ENCODE measurements at places on chromosomes 3 and 15.

- no peak for DNase-seq
Observed at GRCh38 chr3:151209654-151210053, 6.6 kb upstream of the GPR171 start.

DNA sequence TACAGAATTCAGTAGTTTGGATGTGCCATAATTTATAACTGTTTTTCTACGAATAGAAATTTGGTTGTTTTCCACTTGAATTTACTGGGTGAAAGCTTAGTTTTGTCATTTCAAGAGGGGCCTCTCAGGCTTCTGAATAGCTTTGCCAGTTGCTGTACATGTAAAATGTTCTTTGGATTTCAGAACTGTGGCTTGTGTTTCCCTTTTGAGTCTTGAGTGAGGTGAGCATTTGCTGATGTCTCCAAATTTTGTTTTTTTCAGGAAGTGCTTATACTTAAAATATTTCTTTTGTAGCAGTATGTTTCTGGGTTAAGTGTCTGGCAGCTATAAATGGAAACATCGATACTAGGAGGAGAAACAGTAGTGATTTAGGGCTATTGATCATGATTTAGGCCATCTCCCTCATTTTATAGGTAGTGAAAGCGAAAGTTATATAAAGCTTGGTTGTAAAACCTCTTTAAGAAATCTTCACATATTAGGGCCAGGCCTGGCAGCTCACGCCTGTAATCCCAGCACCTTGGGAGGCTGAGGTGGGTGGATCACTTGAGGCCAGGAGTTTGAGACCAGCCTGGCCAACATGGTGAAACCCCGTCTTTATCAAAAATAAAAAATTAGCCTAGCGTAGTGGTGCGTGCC, 9.2 kb upstream of the TRAK1 start:
- DNase-seq: no peak

DNA sequence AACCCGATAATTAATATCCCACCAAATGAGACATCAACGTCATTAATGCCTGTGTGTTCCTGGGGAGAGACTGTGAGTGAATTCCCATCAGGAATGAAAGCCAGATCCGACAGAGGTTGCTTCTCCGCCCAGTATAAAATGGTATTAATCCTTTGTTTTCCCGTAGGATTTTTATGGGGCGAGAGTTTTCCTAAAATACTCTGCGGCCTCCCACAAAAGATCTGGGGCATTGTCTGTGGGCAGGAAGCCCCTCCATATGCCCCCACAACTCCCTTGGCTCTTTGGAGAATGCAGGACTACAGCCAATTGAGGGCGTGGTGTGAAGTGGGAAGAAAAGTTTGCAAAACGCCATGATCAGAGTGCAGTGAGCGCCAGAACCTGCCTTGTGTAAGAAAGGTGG, 26.7 kb downstream of the ZIC4 start:
- DNase-seq: no peak

GRCh38 chr3:113532698-113533533, 561 bp downstream of the SIDT1 start:
- peak; percentile 59 for DNase-seq

DNA sequence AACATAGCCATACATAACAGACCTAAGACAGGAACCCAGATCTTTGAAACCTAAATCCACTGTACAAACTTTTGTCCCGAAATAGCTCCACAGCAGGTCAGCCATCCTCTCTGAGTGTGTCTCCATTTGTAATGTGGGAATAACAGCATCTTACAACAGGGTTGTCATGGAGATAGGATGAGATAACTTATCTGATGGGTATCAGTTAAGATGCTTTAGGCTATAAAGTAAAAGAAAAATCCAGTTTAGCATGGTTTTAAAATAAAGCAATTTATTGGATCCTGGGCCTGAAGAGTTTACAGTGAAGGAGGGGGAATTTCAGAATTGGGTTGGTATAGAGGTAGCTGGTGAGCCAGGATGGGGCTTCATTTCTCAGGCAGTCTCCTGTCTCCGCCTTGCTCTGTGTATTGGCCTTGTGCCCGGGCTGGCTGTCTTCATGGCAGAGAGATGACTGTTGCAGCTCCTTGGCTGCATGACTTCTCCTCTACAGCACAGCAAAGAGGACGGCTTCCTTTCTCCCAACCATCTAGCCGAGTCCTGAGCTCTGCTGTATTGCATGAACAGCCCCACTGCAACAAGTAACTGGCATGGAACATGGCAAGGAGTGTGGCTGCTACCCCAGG, 131.9 kb upstream of the PROK2 start:
- no peak for DNase-seq

DNA sequence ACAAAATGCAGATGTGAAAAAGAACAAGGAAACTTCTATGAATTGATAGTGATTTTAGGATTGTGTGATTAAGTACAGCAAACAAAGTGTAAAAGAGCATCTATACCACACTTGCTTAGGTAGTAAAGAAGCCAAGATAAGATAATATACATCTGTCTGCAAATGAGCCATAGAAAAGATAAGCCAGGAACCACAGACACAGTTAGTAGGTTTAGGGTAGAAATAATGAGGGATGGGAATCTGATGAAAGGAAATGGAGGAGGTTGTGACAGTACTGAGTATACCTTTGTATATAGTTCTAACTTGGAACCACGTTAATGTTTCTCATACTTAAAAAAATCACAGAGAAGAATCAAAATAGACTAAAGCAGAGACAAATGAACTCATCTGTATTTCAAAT, 54.0 kb downstream of the TCF12 start:
- no peak for DNase-seq

GRCh38 chr3:184349563-184350470, 11.6 kb downstream of the CLCN2 start:
- no peak for DNase-seq

DNA sequence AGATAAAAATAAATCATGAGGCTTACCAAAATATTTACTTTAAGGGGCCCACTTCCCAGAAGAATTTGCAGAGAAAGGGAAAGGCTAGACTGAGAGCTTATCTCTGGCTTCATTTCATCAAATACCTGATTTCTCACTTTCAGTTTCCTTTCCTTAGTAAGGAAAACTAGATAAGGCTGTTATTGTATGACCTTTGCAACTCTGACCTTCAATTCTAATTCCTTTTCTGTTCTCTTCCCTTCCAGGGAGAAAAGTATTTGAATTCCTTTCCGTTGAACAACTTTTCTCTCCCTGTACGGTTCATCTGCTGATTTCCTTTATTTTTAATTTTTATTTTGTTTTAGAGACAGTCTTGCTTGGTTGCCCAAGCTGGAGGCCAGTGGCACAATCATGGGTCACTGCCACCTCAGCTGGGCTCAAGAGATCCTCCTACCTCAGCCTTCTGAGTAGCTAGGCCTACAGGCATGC, 7.1 kb upstream of the PXK start:
- DNase-seq: no peak

- no peak for DNase-seq
Observed at GRCh38 chr15:38992506-38992905, 427.9 kb upstream of the RASGRP1 start.

DNA sequence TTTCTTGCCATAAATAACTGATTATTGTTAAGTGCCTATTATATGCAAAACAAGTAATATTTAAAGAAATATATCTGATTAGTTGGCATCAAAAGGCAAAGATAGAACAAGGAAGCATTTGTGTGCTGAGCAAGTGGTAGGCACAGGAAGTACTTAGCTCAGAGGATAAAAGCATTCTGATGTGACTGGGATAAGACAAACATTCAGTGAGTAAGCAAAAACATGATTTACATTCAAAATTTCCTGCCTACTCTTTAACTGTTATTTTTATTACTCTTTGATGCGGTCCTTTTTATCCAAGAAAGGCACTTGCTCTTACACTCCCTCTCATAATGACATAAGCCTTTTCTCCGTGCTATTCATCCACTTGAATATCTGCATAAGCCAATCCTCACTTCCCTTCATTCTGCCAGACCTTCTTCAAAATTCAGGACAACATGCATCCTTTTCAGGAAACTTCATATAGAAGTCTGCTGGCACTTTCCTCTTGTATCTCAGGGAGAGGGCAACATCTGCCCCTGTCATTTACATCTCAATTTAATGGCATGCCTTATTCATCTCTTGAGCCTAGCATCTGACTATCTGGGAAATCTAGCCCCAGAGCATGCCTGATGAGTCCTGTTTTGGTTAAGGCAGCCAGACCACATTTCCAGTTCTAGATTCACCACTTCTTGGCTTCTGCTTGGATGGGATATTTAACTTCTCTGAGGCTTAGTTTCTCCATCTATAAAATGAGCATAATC, 478.2 kb upstream of the ROBO2 start:
- no peak for DNase-seq

GRCh38 chr3:187740421-187741399, 4.6 kb downstream of the BCL6 start:
- DNase-seq: peak; percentile 79

DNA sequence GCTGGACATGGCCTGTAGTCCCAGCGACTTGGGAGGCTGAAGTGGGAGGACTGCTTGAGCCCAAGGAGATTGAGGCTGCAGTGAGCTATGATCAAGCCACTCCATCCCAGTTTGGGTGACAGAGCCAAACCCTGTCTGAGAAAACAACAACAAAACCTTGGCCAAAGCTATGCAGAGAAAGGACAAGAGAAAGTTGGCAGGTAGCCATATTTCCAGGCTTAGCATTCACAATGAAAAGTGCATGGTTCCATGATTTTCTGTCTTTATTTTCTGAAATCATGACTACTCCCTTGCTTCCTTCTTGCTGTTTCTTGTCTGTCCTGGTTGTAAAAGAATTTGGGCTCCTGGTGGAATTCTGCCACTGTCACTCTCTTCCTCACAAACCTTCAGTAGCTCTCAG, 284.6 kb upstream of the C2CD4B start:
- DNase-seq: no peak

GRCh38 chr3:2535206-2535605, 436.5 kb downstream of the CNTN4 start:
- DNase-seq: no peak

GRCh38 chr15:67783303-67783702, 42.0 kb upstream of the SKOR1 start:
- peak; percentile 34 for DNase-seq

GRCh38 chr15:78315686-78316282, 16.4 kb upstream of the SKIC8 start:
- DNase-seq: no peak

DNA sequence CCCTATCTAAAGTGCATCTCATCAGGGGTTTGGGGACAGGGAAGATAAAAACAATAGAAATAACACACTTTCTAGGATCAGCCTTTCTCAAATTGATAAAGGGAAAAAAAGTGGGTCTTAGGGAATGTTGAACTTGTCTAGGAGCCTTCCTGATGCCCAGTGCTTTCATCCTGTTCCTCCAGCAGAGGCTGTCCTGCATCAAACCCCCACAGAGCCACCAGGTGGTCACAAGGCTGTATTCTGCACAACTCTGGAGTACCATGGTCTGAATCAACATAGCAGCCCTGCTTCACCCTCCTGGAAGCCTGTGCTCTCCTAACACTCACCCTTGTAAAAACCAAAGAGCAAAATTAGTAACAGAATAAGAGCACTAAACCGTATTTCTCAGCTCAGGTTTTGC, 118.5 kb upstream of the SLC25A36 start:
- DNase-seq: no peak

DNA sequence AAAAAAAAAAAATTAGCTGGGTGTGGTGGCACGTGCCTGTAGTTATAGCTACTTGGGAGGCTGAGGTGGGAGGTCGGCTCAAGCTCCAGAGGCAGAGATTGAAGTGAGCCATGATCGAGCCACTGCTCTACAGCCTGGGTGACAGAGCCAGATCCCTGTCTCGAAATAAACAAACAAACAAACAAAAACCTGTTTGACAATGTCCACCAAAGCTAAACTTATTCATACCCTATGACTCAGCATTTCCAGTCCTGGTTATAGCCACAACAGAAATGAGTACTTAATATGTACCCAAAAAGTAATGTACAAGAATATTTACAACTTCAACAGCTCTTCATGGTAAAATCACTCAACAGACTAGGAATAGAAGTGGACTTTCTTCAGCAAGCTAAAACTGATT, 31.1 kb downstream of the SERP1 start:
- DNase-seq: no peak

- DNase-seq: no peak
Observed at GRCh38 chr3:123090728-123091531, 24.1 kb downstream of the PDIA5 start.

DNA sequence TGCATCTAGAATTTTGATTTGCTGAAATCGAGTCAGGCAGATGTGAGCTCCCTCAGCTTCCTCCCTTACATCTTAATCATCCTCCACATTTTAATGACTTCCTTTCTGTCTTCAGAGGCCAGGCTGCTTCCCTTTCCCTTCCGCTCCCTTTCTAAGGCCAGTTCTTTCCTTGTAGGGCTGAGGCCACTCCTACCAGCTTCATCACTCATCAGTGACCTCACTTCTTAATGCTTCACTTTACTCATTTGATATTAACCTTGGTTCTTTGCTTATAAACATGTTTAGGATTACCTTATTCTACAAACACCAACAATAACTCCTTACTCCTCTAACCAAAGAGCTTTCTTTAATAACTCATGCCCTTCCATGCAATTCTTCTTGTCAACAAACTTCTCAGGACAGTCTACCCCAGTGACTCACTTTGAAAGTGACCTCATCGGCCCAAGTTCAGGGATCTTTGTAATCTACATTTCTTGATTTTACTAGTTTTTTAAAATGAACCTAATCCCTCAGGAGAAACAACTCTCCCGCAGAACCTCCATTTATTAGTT, 23.9 kb downstream of the ILDR1 start:
- DNase-seq: no peak

DNA sequence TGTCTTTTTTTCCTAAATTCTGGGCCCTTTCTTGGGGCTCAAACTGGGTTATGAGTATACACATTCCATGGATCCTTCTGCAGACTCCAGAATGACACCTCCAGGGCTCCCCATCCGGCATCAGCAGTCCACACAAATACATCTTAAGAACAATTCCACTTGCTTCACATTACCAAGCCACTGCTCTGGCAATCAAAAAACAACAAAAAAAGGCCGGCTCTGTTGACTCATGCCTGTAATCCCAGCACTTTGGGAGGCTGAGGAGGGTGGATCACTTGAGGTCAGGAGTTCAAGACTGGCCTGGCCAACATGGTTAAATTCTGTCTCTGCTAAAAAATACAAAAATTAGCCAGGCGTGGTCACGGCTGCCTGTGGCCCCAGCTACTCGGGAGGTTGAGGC, 49.9 kb upstream of the LPP start:
- DNase-seq: no peak

- no peak for DNase-seq
Observed at GRCh38 chr15:70720228-70721016, 42.9 kb downstream of the UACA start.

DNA sequence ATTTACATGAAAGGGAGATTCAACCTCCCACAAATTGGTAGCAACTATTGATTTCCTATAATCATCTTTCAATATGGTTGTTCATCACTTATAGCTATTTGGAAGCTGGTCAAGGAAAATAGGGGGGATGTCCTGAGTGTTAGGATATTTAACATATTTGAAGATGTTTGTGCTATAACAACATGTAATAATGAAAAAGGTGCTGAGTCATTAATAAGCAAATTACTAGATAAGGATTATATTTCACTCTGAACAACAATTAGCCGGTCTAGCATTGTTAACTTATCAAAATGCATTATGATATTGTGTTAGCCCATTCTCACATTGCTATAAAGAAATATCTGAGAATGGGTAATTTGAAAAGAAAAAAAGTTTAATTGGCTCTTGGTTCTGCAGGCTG, 225.8 kb upstream of the ARPP21 start:
- DNase-seq: no peak

All from stimulated activated CD4-positive, alpha-beta T cell treated with anti-CD3 and anti-CD28 coated beads, Interleukin-15, amount 100 ng/mL, for 24 hours (primary cell).